Left ventricle myocardium inferior (tissue), 1 donor: ENCODE measurements at places on chromosomes 3 and 15. TPM values are rescaled to one million over a fixed set of nuclear protein-coding genes. Genes with fewer than 3 reads are reported as not detected.

DNA sequence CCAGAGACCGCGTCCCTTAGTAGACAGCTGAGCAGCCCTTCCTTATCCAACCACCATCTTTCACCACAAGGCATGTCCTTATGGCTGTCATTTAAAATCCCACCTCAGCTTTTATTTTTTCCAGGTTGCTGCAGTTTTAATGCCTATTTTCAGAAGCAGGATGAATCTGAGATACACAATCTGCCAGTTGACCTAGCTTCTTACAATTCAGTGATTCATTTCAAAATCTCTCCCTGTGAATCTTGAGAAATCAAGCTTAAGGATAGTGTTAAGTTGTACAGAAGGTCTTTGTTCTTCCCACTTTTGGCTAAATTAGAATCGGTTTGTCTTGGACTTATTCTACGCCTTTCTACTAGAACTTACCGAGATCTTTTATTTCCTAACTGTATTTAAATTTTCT is 522.3 kb upstream of the CFAP20DC start:
- no peak for DNase-seq

DNA sequence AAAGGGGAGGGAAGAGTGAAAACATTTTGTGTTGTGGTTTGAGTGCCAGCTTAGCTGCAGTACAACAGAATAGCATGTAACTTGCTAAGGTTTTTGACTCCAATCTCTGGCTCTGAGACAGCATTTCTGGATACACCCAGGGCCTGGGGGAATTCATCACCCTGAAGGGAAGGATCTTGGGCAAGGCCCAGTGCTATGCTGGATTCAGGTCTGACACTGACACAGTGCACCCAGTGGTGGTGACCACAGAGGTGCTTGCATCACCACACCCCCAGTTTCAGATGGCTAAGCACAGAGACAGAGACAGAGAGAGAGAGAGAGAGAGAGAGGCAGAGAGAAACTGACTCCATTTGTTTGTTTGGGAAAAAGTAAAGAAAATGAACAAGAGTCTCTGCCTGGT is 74.1 kb upstream of the KBTBD8 start:
- no peak for DNase-seq

DNA sequence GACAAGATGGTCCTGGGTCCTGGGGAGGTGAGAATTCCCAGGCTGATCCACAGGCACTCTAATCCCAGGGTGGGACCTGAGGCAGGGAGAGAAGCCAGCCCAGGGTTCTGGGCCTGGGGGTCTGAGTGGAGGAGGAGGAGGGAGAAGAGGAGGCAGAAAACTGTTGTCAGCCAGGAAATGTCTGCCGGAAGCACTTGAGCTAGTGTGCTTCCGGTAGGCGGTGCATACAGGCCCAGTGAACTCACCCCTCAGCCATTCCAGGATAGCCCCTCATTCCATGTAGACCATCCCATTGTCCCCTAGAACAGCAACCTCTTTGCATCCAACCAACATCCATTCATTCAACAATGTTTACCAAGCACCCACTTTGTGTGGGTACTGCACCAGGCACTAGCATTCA is 47.9 kb upstream of the LCTL start:
- no peak for DNase-seq

GRCh38 chr3:45965653-45966052 is 22.4 kb downstream of the CXCR6 start:
- DNase-seq = no peak

- no peak for DNase-seq
Measured at GRCh38 chr15:53513431-53513830, 246.0 kb downstream of the WDR72 start.

Gene ALS2CL
- total RNA-seq = 33.7 TPM

Gene EIF1B
- total RNA-seq = 416 TPM

Gene CPB1
- not detected for total RNA-seq

Gene MYNN
- 12.4 TPM for total RNA-seq

Gene LRRC28
- 22.9 TPM for total RNA-seq
